ENCODE measurements at places on chromosomes 12 and 14.

DNA sequence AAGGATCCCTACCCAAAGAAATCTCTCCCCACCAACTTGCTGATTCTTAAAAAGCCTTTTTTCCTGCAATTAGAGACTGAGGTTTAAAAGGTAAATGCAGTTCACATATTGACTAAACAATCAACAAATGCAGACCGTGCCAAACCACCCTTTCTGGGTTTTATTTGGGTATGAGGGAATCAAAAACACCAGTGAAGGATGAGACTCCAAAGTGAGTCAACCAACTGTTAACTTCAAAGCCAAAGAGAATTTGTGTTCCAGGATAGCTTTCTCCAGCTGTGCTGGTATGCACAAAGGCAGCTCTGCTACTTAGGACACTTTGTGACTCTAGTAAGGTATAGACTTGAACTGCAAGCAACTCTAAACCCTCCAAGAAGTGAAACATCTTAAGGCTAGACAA lies 39.4 kb downstream of the RPS29 start:
- DNase-seq: no peak

GRCh38 chr12:21527451-21528180 lies 1.5 kb downstream of the SPX start:
- no peak for DNase-seq

- DNase-seq: no peak
Measured at GRCh38 chr12:113684908-113685782, 213.5 kb upstream of the LHX5 start.

DNA sequence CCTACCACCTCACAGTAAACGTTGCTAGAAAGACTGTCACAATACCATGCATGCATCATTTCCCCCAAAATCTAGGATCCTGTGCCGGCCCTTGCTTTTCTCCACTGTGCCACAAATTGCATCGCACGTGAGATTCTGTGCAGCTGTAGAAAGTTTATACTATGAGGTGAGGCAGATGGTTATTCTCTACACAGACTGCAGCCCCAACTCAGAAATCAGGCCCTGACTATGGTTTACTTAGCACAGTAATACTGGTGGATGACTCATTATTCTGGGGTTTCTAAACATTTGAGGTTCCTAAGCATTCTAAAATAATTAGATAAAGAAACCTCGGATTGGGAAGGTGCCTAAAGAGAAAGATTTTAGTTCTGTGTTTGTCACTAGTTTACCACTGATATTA lies 163.8 kb upstream of the CCDC198 start:
- no peak for DNase-seq

DNA sequence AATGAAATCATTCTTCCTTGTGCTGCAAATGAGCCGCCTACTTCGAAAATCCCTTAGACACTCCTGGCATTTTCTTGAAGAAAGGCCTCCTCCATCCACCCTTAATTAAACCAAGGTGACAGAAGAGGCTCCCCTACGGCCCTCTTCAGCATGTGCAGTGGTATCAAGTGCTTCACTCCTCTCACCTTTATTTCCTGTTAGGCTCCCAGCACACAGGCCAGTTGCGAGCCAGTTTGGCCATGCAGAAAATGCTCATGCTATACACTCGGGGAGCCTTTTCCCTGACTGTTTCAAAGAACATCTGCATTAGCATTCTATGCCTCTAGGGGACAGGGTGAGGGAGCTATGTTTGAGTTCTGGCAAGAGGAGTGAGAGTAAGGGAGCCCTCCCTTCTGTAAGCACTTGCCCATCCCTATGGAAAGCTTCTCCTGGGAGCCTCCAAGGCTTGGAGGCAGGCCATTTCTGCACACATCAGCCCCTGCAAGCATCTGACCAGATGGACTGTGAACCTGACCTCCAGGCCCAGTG lies 291.5 kb downstream of the RPS29 start:
- no peak for DNase-seq

GRCh38 chr12:66065641-66066136 lies 64.9 kb downstream of the LLPH start:
- no peak for DNase-seq

- DNase-seq: no peak
Measured at GRCh38 chr12:106150555-106150954, 11.8 kb upstream of the NUAK1 start.

DNA sequence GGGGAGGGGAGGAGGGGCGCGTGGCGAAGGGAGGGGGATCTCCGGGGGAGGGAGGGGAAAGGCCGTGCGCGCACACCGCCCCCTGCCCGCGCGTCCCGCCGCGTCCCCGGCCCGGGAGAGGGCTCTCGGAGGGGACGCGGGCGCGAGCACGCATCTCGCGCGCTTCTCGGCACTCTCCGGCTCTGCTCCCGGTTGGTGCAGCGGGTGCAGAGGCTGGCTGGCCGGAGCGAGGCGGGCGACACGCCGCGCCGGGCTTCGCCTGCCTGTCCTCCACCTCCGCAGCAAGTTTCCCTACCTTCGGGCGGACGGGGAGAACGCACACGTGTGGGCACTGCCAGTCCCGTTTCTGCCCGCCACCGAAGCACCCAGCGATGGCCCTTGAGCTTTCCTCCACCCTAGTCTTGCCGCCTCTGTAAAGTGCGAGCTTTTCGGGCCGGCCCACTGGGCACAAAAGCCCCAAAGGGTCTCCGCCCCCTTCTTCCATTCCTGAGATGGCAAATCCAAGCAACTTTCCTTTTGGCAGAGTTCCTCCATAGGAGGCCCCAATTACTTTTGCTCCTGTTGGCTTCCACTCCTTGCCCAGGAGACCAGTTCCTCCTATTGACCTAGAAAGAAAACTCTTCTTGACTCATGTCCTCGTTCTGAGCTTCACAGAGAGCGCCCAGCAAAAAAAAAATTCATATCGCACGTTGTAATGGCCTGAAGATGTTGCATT lies 363 bp upstream of the CSAD start:
- no peak for DNase-seq

DNA sequence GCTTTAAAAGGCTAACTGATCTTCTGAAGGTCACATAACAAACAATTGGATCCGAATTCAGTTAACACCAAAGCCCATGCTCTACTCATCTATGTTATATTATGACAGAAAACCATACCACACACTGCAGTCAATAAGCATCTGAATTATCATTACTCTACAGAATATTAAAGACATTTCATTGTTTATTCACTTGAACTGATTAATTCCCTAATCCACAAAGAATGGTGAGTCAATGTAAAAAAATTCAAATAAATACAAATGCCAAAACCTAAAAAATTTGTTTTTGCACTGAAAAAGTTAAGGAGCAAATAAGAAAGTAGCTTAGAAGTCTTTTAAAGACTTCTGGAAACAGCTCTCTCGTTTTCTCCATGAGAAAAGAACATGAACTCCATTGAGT lies 13.7 kb downstream of the NID2 start:
- DNase-seq: no peak

GRCh38 chr12:1946296-1946695 lies 27.8 kb upstream of the CACNA2D4 start:
- no peak for DNase-seq

DNA sequence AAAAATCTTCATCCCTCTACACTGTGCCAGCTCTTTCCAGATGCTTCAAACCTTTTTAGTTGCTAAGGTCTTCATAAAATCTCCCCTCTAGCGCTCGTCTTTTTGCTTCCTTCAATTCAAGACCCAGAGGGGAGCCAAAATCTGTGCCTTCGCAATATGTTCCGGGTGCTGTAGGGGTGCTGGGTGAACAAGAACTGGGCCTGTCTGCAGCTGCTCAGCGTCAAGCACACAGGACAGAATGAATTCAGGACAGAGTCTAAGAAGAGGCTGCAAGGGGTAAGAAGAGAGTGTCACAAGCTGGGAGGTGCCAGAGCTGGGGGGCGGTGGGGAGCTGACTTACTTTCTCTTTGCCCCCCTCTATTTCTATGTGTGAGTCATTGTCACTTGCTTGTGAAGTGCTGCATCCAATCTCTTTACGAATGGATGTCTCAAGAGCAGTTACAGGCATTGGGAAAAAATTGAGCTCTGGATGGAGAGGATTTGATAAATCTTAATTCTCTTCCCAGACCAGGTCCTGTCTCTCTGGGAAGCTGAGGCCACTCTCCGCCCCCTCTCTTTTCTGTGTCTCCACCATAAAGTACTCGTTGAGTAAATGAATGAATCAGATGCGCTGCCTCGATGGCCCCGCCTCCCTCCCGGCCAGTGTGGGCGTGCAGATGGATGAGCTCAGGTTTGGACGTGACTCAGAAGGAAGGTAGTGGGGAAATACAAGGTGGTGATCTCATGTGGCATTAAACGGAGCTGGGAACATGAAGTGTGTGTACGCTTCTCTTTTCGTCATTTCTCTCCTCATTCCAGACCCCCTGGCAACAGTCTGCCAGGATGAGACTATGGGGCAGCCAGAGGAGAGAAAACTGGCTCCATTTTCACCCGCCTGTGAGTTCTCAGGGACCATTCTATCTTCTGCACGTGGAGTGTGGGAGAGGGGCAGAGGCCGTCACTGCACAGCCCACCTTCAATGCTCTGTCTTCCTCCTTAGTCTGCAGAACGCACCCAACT lies 91.3 kb downstream of the TSPAN9 start:
- DNase-seq: no peak

DNA sequence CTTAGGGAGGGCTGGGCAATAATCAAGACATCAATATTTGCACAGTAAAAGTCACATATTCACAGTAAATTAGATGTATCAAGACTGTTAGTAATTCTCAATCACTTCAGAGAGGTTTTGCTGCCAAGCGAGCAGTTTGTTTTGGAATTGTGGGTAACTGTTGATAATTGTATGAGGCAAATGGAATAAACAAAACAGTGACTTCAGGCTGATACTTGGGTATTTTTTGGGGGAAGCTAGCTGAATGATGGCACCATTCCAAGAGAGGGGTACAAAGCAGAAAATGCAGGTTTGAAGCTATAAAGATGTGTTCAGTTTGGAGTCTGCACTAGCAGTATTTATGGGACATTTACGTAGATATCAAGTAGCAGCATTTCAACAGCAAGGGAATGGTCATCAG lies 232.8 kb upstream of the ATP2B1 start:
- no peak for DNase-seq

DNA sequence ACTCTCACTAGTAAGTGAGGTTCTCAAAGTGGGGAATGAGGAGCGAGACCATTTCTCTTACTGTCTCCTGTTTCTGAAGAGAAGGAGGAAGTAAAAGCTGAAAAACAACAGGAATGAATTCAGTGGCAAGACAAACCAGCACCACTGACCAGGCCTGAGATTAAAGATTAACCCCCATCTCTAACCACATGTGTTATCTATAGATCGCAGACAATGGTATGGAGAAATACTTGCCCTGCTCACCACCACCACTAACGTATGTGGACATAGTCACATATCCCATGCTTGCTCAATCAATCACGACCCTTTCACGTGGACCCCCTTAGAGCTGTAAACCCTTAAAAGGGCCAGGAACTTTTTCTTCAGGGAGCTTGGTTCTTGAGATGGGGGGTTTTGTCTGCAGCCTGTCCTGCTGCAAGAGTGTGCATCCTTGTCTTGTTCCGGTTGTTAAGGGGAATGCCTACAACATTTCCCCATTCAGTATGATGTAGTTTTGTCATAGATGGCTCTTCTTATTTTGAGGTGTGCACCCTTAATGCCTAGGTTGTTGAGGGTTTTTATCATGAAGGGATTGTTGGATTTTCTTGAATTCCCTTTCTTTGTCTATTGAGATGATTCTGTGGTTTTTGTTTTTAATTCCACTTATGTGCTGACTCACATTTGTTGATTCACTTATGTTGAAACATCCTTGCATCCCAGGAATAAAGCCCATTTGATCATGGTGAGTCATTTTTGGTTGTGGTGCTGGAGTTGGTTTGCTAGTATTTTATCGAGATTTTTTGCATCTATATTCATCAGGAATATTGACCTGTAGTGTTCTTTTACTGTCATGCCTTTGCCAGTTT lies 698.8 kb upstream of the LMO3 start:
- no peak for DNase-seq

DNA sequence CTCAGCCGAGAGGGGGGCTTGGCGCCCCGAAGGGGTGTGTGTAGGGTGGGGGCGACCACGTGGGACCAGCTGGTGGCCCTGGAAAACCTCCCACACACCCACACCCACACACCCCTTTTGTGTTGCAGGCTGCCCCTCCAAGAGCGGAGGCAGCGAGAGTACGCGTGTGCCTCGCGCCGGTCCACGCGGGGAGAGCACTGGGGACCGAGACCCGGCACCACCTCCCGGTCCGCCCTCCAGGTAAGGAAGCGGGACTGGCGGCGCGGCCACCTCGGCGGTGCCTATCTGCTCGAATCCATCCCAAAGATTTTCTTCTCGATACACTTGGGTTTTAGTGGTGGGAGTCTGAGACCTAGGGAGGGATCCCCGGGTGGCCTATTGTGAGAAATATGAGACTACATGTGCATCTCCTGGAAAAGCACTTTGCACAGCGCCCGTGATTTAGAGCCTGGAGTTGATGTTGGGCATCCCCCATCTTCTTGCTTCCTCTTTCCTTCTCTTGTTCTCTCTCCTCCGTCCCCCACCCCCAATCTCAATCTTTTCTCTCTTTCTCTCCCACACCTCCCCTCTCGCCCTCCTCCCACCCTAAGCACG lies 393 bp downstream of the SYT1 start:
- DNase-seq: no peak
